Hair follicle dermal papilla cell (primary cell): ENCODE measurements at places on chromosomes 5 and 9. TPM values are rescaled to one million over a fixed set of nuclear protein-coding genes. Genes with fewer than 3 reads are reported as not detected.

ENTREP1 gene
- not detected in 2 replicates for total RNA-seq

SPINK14 gene
- total RNA-seq: not detected in 2 replicates

SPATA31E1 gene
- total RNA-seq: not detected in 2 replicates

HAVCR2 gene
- total RNA-seq: 0.16 and 0.36 TPM in 2 replicates

ZNF883 gene
- 4.7 and 6.3 TPM in 2 replicates for total RNA-seq

AUH gene
- 15.3 and 16.6 TPM in 2 replicates for total RNA-seq

SNCAIP gene
- 0.61 and 0.65 TPM in 2 replicates for total RNA-seq

TOR4A gene
- total RNA-seq: 4.9 and 6.8 TPM in 2 replicates

PLCXD3 gene
- total RNA-seq: under 0.01 and 0.12 TPM in 2 replicates

FRMD3 gene
- 2.8 and 2.9 TPM in 2 replicates for total RNA-seq

LPCAT1 gene
- 36.3 and 39.6 TPM in 2 replicates for total RNA-seq

SPINK7 gene
- total RNA-seq: not detected in 2 replicates
